ENCODE measurements at places on chromosomes 1 and 21. TPM values are rescaled to one million over a fixed set of nuclear protein-coding genes. Genes with fewer than 3 reads are reported as not detected.

GPR157 gene
- total RNA-seq, result 7.1 TPM

SLFNL1 gene
- total RNA-seq, result 0.69 TPM

CLCA4 gene
- total RNA-seq, result 0.18 TPM

TSPAN2 gene
- total RNA-seq, result 83.0 TPM

C1orf232 gene
- total RNA-seq, result not detected

SYCP1 gene
- total RNA-seq, result not detected

BECN2 gene
- total RNA-seq, result not detected

TBX15 gene
- 2.3 TPM for total RNA-seq

CXADR gene
- 0.52 TPM for total RNA-seq

SCMH1 gene
- total RNA-seq, result 50.3 TPM

LRRC7 gene
- 0.16 TPM for total RNA-seq

SH3D21 gene
- total RNA-seq, result 6.9 TPM

LCE1E gene
- not detected for total RNA-seq

NTMT2 gene
- total RNA-seq, result not detected

ATAD3C gene
- 5.5 TPM for total RNA-seq

CD84 gene
- 10.8 TPM for total RNA-seq

MNDA gene
- total RNA-seq, result 20.3 TPM

Measured in aorta (tissue), 5 donors.